Hair follicular keratinocyte (primary cell): ENCODE measurements at places on chromosomes 11 and 22. TPM values are rescaled to one million over a fixed set of nuclear protein-coding genes. Genes with fewer than 3 reads are reported as not detected.

The AASDHPPT gene
- total RNA-seq = 36.5 and 48.5 TPM in 2 replicates

The ALX4 gene
- total RNA-seq = not detected in 2 replicates

The DTX4 gene
- 5.9 TPM in 2 replicates for total RNA-seq

The MADD gene
- 13.8 and 15.1 TPM in 2 replicates for total RNA-seq

The TRIM51 gene
- not detected in 2 replicates for total RNA-seq

The ASRGL1 gene
- total RNA-seq = 0.19 TPM in 1 of 2 replicates, not detected in the other
